ENCODE measurements at places on chromosomes 2 and 18.

DNA sequence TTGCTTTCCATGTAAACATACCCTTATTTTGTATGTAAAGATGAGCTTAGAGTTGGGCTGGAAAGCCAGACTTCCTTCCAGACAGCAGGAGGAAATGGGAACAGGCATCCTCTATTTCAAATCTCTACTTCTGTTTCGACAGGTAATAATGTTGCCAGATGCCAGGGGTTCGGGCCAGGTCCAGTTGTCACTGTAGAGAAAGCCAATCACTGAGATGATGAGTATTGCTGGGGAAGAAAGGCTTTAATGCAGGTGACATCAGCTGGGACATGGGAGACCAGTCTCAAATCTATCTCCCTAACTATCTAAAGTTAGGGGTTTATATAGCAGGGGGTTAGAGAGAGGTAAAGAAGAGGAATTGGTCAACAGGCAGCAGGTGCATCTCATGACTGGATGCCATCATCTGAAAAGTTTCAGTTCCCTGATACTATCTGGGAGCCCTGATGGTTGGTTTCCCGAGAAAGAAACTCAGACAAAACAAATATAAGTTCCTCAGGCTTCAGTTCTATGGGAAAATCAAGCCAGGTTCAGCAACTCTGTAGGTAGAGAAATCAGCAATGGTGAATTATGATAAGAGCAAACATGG is 9.3 kb upstream of the MTCL1 start:
- no peak for ATAC-seq

DNA sequence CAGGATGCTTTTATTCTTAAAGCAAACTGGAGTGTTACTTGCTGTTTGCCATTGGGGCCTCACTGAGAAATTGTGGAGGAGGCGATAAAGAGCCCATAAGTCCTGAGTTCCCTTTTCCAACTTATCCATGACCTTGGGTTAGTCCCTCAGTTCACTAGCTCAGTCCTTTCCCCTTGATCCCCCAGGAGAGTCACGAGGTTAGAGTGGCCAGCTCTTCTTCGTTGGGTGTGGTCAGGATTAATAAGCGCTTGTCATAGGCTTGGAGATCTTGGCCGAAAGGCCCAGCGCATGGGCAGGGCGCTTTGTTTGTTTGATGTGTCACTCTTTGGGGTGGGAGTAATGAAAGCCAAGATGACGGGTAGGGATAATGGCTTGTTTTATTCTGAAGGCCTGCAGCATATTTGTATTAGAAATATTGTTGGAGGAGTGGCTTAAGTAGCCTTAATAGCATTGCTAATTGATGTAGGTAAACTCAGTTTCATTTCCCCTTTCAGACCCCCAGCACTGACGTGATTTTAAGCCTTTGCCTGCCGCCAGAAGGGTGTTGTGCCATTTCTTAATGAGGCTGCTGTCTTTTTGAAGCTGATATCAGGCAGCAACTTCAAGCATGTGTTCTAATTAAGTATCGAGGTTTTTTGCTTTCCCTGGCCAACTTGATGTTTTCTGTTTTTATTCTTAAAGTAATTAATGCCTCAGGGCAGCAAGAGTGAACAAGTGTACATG is 15.7 kb downstream of the GRHL1 start:
- ATAC-seq: no peak

DNA sequence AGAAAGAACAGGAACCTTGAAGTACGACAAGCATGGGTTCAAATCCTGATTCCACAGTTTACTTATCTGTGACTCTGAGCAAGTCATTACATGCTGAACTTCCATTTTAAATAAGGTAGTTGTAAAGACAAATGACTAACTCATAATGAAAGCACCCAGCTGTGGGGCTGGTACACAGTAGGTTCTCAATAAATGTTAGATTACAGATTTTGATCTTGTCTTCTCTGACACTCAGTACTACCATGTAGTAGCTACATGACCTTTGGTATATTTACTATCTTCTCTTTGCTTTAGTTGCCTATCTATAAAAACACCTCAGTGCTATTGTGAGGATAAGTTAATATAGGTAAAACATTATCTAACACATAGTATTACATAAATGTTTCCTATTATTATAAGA is 3.2 kb downstream of the TRAK2 start:
- ATAC-seq: no peak

GRCh38 chr2:181483211-181483610 is 26.0 kb downstream of the ITGA4 start:
- ATAC-seq: no peak

- ATAC-seq: no peak
Observed at GRCh38 chr2:47724221-47724981, 58.5 kb upstream of the MSH6 start.

DNA sequence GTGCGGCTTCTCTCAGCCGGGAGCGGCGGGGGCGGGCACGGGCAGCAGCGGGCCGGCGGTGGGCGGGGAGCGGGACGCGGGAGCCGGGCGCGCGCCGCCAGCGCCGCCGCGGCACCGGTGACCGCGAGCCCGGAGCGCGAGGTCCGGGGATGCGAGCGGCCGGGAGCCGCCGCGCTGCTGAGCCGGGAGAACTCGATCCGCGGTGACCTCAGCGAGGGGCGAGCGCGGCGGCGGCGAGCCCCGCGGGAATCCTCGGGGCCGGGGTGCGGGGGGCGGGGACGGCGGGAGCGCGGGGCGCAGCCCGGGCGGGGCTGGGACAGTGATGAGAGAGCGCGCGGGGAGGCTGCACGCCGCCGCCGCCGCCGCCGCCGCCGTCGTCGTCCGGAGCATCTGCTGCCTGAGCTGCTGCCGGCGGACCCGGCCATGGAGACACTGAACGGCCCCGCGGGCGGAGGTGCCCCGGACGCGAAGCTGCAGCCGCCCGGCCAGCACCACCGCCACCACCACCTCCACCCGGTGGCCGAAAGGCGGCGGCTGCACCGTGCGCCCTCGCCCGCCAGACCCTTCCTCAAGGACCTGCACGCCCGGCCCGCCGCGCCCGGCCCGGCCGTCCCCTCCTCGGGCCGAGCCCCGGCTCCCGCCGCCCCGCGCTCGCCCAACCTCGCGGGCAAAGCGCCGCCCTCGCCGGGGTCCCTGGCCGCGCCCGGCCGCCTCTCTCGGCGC is at the start of gene MTCL1:
Gene MTCL1 (plus strand): TSS at position 319 of the 723 bp plus-strand sequence. CDS start 105 bp downstream, at position 424.
- ATAC-seq: peak; percentile 41

GRCh38 chr18:61551586-61551985 is 218.4 kb downstream of the CDH20 start:
- ATAC-seq: peak; percentile 87

DNA sequence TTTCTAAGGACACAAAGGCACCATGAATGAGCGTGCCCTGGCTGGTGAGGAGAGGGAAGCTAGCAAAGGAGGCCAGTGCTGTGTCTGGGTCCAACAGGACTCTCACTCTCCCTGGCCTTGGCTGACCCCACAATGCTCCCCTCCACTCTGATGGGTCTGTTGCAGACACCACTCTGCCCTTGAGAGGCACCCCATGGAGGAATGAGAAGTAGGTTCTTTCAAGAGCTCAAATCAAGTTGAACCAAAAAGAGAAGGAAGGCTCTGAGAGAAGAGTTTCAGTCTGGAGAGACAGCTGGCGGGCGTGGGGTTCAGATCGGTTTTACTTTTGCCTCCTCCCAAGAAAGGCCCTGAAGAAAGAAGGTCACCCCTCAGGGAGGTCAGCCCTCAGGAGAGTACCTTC is 18.4 kb downstream of the TMEM247 start:
- ATAC-seq: no peak

DNA sequence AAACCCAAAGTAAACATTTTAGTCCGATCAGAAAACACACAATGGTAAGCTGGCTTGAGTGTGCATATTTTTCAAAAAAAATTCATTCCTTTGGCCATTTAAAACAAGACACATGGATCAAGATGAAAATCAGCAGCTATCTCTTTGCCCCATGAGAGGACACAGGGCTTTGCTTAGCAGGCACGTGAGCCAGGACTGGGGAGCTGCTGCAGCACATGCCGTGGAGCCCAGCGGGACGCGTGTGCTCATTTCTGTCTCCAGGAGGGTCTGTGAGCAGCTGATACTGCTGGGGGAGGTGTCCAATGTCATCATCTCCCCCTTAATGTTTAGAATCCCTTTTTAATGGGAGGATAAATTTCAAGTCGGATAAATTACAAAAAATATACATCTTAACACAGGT is 49.8 kb upstream of the CNGA3 start:
- no peak for ATAC-seq

- no peak for ATAC-seq
Observed at GRCh38 chr18:48440924-48441323, 31.7 kb upstream of the ZBTB7C start.
